ENCODE measurements at places on chromosomes 1 and 21. TPM values are rescaled to one million over a fixed set of nuclear protein-coding genes. Genes with fewer than 3 reads are reported as not detected.

Gene HTR6
- total RNA-seq: 0.07 TPM

Gene NBPF4
- not detected for total RNA-seq

Gene GPR37L1
- total RNA-seq: not detected

Gene ITLN2
- 0.52 TPM for total RNA-seq

Gene FCRL1
- not detected for total RNA-seq

Gene MEX3A
- total RNA-seq: 1.2 TPM

Gene KLHL21
- total RNA-seq: 44.4 TPM

Data from smooth muscle cell of the pulmonary artery (primary cell).